ENCODE measurements at places on chromosomes 1 and 21.

DNA sequence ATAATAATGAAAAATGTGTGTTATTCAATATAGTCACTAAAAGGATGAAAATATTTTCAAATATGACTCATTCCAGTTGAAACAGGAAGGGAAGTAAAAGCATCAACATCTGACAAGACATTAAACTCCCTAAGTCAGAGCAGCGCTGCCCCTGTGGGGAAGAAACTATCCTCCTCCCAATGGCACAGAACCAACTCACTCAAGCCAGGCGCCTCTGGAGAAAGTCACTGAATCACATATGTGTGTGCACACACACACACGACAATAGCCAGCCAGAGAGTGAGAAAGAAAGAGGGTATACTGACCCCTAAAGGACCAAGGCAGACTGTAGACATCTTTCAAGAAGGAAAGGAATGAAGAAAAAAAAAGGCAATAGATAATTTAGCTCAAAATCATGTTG, 126.9 kb downstream of the SETD4 start:
- DNase-seq: peak; percentile 64

GRCh38 chr1:192238421-192238820, 78.4 kb upstream of the RGS21 start:
- DNase-seq: no peak

DNA sequence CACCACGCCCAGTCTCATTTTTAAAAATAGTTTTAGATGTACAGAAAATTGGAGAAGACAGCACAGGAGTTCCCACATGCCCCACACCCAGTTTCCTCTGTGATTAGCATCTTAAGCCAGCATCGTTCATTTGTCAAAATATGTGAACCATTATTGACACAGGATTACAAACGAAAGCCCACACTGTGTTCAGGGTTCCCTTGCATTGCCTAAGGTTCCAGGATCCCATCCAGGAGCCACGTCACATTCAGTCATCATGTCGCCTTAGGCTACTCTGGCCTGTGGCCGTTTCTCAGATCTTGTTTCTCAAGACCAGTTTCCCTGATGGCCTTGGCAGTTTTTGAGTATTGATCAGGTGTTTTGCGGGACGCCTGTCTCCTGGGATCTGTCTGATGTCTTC, 34.7 kb upstream of the TNFRSF1B start:
- DNase-seq: peak; percentile 35

GRCh38 chr1:15311880-15312279, 64.9 kb downstream of the FHAD1 start:
- DNase-seq: no peak
